ENCODE measurements at places on chromosomes 5 and 9.
A peak's percentile ranks its signal among the peaks of the same experiment; 100 is the strongest.

DNA sequence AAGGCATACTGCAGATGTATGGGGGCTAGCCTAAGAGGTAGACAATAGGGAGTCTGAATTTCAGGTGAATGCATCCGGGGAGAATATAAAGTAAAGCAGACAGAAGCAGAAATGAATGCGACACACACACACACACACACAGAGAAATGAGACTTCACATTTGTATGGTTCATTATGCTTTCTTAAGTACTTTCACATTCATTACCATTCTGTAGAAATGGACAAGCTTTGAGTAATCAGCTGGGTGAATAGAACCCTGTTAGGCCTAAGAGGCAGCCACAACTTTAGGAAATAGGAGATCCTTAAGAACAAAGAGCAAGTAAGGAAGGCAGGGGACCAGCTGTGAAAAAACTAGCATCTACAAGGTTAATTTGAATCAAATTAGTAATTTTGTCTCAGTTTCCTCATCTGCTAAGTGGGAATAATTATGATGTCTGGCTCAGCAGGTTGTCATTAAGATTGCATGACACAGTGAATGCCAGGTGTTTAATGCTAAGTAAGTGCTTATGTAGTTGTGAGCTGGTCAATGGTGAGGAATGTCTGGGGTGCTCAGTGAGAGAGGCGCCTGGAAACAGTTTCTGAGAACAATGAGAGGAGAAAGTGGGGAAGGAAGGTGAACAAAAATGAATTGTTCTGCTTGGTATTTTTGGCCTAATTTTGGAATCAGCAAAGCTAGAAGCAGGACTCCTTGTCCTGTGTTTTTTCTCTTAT lies 265.8 kb upstream of the CLINT1 start:
- no peak for DNase-seq

DNA sequence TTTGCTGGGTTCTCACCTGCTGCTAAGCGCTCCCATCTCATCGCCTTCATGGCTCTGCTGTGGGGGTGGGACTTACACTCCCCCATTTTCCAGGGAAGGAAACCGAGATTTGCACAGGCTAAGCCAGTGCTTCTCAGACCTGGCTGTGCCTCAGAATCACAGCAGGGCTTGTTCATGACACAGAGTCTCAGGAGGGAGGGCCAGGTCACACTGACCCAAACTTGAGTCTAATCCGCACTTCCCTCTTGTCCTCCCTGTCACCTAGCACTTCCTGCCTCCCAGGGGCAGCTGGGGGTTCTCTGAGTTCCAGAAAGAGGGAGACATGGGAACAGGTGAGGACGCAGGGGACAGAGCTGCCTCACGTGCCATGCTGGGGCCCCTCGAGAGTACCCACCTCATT lies 15.6 kb upstream of the IER5L start:
- no peak for DNase-seq

DNA sequence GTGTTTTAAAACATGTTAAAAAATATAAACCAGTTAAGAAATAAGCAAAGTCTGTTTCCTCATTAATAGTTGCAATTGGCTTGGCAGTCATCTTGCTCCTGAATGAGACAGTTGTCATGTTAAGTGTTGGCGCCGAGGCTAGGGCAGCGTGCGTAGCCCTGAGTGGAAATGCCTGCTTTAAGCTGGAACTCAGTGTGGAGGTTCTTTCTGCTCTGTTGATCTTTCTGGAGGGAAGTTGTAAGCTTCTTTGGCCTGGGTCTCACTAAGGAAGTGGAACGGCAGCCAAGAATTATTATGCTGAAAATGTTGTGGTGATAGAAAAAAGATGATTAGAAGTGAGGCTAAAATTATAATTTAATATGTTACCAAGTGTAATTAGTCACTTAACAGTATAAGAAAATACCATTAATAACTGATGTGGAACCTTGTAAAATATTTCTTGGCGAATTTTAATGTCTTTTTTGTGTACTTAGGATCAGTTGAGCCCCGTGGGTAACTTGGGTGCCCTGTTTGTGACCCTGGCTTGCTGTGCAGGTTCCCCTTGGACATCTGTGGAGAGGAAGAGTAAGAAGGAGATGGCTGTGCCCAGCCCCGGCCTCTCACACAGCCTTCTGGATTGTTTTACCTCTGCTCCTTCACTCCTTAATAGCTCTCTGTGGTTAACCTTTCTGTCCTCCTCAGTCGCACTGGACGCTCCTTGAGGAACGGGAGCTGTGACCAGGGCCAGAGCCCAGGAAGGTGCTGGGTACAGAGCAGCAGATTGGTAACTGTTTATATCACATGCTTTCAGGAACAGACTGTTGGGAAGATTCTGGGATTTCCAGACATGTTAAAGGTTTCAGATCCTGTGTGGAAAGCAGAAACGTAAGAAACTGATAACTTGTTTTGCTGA lies 31.0 kb downstream of the PCBD2 start:
- DNase-seq: no peak

GRCh38 chr9:83432104-83432627 lies 106.0 kb downstream of the FRMD3 start:
- peak; percentile 56 for DNase-seq

- DNase-seq: no peak
Observed at GRCh38 chr5:68260467-68260866, 44.9 kb downstream of the PIK3R1 start.

All from thoracic aorta (tissue), 2 donors.